ENCODE measurements at places on chromosomes 6 and 20.
A peak's percentile ranks its signal among the peaks of the same experiment; 100 is the strongest.

DNA sequence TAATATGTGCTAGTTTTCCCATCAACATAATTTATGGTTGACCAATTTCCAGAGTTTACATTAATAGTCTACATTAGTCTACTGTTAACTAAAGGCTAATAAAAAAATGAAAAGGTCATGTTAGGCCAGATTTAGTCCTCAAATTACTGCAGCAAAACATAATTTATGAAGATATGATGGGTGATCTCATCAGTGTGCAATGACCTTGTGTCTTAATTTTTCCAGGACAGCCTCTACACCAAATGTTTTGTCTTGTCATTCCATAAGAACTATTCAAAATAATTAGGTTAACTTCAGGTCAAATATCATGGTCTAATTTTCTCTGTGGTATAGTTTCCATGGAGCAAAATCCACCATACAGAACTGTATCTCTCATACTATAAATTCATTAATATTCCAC is 234.2 kb downstream of the COL12A1 start:
- DNase-seq: no peak

GRCh38 chr20:35640724-35641123 is 24.0 kb downstream of the CPNE1 start:
- no peak for DNase-seq

- no peak for DNase-seq
Observed at GRCh38 chr6:99661870-99662269, 55.2 kb downstream of the PRDM13 start.

GRCh38 chr6:33324125-33324524 is 6.6 kb upstream of the ZBTB22 start:
- no peak for DNase-seq

- DNase-seq: no peak
Observed at GRCh38 chr20:21322083-21322710, 19.1 kb downstream of the XRN2 start.

DNA sequence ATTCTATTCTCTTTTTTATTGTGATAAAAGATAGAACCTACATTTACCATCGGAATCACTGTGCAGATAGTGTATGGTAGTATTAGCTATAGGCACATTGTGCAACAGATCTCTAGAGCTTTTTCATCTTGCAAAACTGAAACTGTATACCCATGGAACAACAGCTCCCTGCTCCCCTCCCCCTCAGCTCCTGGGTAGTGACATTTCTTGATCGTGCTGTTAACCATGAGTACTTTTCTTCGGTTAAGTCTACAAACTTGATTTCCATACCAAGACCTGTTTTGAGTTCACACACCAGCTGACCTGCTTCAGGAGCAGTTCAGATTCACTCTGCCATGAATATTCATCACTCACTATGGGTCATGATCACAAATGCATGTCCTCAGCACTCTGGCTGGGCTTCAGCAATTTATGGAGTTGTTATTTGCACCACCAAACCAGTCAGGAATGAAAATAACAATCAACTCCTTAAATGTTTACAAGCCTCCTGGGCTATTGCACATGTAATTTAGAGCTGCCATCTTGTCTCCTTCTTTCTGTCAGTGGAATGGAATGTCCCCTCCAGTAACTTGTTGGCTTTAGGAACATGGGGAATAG is 32.8 kb downstream of the PRDM1 start:
- no peak for DNase-seq

DNA sequence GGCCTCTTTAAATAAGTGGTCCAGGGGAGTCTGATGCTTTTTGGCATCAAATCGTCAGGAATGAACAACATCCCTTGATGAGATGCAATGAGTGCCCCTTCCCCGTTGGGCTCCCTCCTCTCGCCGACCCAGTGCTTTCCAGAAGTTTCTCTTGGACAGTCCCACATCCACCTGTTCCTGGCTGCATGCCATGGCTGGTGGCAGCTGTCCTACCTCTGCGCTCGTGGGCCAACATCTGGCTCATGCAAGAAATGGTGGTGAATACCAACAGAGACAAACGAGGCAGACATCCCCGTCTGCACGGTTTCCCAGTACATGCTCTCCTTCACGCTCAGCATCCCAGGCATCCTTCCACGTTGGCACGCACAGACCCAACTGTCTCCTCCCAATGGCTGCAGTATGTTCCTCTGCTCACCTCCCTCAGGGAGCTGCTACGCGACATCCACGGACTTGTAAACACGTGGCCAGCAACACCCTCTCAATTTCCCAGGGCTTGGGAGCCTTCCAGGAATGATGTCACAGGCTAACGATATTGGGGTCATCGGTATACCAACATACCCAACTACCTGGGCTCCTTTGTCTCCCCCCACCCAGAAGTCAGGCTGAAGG is 37.5 kb downstream of the PPP1R3G start:
- DNase-seq: no peak

GRCh38 chr6:56959094-56959493 is 4.2 kb downstream of the BEND6 start:
- no peak for DNase-seq

DNA sequence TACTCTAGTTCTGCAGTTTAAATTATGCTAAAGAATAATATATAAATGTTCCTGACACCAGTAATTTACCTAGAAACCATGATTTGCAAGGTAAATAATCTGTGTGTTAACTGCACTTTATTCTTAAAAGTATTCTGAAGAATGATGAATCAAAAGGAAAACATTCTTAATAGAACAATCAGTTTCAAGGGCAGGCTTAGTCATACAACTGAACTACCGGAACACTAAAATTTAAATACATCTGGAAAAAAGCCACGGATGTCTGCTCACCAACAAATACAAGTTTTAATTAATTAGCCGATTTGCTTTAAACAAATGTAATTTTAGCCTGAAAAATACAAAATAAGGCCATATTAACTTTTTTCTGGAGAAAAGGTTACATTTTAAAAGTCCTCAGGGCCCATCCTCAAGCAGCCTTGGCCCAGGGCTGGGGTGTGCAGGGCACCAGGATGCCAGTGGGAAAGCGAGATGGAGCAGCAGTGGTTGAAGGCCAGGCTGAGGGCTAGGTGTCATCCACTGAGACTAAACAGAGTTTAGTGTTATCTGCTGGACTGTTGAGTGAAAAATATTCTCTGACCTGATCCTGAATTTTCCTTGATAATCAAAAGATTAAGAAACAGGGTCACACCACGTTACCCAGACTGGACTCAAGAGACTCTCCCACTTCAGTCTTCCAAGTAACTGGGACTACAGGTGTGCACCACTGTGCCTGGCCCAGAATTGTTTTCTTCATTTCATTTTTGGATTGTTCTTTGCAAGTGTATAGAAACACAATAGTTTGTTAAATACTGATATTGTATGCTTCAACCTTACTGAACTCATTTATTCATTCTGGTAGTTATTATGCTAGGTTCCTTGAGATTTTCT is 88.2 kb upstream of the DST start:
- DNase-seq: no peak

- no peak for DNase-seq
Observed at GRCh38 chr6:136552054-136552453, 1.8 kb upstream of the MAP7 start.

DNA sequence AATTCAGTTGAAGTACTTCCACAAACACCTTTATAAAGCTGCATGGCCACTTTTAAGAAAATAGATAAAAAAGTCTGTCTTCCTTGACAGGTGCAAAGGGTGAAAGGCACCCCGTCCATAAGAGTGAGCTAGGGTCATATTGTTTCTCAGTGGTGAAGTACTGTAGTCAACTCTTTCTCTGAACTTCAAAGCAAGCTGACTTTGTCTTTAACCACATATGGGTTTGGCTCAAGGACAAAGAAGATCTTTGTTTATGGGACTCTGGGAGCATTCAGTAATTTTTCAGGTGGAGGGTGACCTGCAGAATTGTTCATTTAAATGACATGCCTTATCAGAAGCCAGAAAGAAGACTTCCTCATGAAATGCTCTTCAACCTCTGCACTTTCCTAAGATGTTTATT is 49.3 kb upstream of the KLHL31 start:
- DNase-seq: no peak

- no peak for DNase-seq
Observed at GRCh38 chr20:12969071-12969669, 39.6 kb upstream of the SPTLC3 start.

- DNase-seq: no peak
Observed at GRCh38 chr6:147017153-147017552, 187.1 kb upstream of the STXBP5 start.

DNA sequence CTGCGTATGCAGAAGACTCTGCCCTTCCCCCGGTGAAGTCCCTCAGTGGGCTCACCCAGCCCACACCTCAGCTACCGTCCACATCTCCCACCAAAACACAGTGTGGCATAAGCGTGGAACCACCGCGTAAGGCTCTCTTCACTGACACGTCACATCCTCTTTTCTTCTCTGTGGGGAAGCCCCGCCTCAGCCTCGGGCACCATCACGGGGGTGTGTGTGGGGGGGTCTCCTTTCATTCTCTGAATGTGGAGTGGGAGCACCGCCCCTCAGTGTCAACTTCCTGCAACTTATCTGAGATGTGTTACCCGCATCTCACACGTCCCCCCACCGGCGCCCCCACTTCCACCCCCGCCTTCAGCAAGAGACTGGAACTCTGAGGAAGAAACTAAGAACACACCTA is 388.4 kb upstream of the JARID2 start:
- DNase-seq: peak; percentile 78

GRCh38 chr6:144753023-144753705 is 468.0 kb downstream of the UTRN start:
- DNase-seq: no peak

DNA sequence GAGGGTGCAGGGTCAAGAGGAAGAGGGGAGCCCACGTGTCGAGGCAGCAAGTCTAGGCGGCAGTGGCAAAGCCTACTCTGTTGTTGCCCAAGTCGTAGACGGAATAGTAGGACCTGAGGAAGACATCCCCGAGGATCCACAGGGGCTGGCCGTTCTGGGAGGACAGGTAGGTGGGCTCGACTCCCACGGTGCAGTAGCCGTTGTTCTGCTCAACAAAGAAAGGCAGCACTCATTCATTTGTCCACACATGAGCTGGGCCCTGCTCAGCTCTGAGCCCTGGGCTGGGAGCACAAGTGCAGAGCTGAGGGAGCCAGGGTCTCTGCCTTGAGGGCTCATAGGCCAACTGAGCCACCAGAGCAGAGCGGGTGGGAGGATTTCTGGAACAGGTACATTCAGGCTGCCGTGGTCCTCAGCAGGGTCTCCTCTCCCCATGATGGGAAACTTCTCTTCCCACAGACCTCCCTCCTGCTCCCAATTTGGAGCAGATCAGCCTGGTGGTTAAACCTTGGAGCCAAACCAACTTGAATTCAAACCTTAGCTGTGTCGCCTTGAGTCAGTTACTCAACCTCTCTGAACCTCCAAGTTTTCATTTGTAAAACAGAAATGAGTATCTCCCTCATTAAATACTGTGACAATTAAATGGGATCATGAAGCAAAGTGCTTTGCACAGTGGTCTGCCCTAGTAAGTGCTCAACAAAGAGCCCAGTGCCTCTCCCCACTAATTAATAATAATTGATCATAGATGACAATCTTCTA is 1.6 kb upstream of the TFEB start:
- no peak for DNase-seq

GRCh38 chr20:56371977-56372376 is 13.2 kb downstream of the FAM210B start:
- DNase-seq: no peak

- no peak for DNase-seq
Observed at GRCh38 chr6:34068462-34069044, 77.3 kb downstream of the GRM4 start.

DNA sequence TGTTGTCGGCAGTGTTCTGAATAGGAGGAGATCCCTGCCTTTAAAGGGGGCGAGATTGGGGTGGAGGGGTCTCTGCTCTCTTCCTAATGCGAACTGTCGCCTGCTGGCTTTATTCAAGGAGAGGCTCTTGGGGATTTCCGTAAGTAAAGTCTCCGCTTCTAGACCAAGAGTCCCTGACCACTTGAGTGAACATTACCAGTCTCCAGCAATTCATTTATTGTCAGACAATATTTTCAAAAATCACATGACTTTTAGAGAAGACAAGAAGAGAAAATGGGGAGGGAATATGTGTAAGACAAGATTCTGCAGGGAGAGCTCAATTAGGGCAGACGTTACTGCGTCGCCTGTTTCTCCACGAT is 21.2 kb downstream of the POM121L2 start:
- no peak for DNase-seq

- DNase-seq: no peak
Observed at GRCh38 chr6:35755278-35755924, 18.6 kb downstream of the ARMC12 start.

DNA sequence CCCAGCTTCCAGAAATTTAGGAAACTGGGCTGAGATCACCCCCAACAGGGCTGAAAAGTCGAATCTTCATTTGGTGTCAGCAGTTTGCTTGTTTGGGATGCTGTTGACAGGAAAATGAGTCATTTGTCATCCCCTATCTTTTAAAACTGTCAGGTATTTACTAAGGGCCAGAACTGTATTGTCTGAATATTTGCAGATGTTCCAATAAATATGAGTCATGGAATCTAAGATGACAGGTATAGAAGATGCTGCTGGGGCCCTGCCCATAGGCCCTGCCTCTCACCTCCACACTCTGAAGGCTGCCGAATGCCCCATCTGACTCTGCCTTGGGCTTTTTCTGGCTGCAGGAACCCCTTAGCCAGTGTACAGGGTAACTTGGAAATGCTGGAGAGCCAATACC is 3.9 kb downstream of the ETV7 start:
- DNase-seq: peak; percentile 20

DNA sequence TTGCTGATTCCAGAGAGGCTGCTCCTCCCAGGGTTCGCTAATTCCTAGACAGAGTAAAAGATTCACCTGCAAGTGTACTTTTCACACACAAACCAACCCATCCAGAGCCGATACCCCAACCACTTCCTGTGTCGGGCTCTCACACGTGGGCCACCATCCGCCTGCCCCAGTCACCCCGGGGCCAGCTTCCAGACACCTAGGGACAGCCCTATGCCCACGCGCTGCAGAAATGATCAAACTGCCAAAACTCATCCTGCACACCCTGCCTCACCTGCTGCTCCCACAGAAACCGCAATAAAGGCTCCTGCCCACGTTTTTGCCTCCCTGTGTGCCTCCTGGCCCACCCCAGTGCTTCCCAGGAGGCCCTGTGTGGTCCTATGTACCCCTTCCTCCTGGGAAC is 59.5 kb downstream of the PSMG4 start:
- peak; percentile 56 for DNase-seq

- no peak for DNase-seq
Observed at GRCh38 chr6:125926711-125927110, 29.9 kb upstream of the HINT3 start.

DNA sequence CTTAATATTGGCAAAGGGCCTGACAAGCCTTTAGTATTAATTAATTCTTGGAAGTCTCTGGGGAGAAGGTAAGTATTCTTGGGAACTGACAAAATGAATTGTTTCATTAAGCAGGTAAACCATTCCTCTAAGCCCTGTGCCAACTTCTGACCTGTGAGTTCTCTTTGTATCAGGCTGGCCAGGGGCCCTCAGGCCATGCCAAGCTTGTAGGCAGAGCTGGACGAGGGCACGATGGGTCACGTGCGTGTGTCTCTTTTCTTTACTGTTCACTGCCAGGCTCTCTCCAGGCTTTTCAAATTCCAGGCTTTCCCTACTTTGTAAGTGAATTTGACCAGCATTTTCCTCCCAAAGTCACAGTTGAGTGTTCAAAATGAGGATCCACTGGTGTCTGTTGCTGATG is 112.4 kb downstream of the NRN1 start:
- DNase-seq: no peak
